ENCODE measurements at places on chromosomes 5 and 9.

GRCh38 chr5:64003966-64004365 is 41.7 kb upstream of the HTR1A start:
- no peak for DNase-seq

GRCh38 chr9:126116351-126117157 is 210.1 kb upstream of the MVB12B start:
- no peak for DNase-seq

DNA sequence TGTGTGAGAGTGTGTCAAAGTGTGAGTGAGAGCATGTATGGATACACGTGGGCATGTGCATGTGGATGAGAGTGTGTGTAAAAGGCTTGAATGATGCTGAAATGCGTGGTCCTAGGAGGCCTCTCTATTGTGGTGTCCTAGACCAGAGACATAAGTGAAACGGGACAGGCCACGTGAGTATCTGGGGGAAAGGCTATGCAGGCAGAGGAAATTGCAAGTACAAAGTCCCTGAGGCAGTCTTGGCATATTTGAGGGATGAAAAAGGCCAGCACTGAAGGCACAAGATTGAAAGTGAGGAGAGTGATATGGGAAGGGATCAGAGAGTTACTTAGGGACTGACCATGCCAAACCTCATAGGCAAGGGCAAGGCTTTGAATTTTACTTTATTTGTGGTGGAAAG is 67.2 kb upstream of the CCDC152 start:
- no peak for DNase-seq

- DNase-seq, result no peak
These were observed 24.2 kb downstream of the XRCC4 start for GRCh38 chr5:83101514-83101913.

DNA sequence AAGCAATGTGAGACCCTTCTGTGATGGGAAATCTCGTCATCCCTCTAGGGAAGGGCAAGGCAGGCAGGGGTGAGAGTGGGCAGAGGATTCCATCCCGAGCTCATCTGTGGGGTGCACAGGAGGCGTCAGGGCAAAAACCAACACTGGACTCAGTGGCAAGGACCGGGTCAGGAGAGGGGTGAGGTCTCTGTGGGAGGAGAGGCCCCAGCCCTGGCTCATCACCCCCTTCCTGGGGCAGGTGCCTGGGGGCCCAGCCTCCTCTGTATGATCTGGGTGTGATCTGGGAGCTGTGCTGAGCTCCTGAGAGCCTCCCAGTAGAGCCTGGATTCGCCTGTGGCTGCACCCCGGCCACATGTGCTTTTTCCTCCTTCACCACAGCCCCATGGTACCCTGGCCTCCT is 597 bp downstream of the SPATA31E1 start:
- no peak for DNase-seq

DNA sequence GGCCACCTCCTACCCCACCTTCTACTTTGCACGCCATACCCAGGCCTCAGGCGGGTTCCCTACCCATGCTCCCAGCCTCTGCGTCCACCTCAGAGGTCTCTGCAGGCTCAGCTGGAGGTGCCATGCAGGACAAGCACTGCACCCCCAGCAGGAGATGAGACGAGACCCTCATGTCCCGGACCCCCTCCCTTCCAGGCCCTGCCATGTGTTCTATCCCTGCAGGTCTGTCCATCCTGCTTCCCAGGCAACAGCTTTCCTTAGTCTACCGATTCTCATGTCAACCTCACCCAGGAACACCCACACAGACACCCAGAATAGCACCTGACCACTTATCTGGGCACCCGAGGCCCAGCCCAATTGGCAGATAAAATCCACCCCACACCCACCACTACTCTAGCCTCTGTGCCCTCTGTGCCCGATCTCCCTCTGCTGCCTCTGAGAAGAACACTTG is 52.1 kb downstream of the SEMA4D start:
- DNase-seq, result no peak

- no peak for DNase-seq
These were observed 3.1 kb downstream of the CAMK4 start for GRCh38 chr5:111227226-111227782.

DNA sequence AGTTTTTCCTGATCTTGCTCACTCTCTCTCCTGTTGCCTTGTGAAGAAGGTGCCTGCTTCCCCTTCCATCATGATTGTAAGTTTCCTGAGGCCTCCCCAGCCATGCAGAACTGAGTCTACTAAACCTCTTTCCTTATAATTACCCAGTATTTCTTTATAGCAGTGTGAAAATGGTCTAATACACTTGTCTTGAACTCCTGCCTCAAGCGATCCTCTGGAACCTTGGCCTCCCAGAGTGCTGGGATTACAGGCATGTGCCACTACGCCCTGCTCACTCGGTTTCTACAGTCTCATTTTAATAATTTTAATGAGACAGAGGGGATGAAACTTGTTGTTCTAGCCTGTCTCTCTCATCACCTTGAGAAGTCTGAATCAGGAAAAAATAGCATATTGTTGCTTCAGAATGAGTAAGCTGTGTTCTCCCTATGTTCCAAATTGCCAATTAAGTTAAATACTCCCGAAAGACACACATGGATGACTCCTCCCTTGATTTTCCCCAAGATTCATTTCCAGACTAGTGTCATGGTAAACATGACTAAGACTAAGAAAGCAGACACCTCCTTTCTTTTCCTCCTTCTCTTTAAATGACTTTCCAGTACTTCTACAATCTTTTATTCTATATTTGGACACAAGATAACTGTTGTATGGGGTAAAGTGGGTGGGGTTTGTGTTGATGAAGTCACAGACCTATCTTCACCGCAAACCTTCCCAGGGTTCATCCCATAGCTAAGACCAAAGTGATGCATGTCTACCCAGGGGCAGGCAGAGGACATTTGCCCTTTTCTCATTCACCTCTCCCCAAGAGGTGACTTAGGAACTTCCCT is 7.8 kb upstream of the DNAJC18 start:
- DNase-seq, result no peak

DNA sequence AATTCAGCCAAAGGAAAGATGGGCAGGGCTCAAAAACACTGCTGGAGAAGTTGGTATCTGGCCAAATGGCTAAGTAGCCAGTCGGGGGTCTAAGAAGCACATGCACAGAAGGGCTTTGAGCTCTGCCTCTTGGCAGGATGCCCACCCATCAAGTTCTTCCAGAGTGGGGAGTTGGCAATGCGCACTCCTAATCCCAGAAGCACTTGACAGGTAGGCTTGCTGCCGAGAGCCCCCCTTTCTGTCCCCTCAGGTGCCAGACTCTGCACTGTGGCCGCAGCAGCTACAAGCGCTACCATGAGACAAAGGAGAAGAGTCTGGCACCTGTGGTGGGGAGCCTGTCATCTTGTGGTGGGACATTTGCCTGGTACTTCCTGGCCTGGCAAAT is 252.9 kb upstream of the SLC24A2 start:
- DNase-seq, result no peak

DNA sequence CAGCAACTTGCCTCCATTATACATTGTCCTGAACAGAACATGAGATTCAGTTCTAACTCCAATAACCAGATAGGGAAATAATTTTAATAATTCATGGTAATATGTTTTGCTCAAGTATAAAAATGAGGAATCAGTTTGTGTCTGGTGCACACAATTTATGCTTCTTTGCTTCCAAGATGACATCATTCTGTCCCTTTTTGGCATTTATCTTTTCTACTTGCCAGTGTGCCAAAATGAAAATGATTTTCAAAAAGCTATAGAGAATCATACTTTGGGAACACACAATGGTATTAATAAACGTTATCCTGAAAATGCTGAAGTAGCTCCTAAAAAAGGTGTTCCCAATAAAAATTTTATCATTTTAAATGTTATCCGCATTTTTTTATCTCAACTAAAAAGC is 519.0 kb downstream of the CAAP1 start:
- no peak for DNase-seq

DNA sequence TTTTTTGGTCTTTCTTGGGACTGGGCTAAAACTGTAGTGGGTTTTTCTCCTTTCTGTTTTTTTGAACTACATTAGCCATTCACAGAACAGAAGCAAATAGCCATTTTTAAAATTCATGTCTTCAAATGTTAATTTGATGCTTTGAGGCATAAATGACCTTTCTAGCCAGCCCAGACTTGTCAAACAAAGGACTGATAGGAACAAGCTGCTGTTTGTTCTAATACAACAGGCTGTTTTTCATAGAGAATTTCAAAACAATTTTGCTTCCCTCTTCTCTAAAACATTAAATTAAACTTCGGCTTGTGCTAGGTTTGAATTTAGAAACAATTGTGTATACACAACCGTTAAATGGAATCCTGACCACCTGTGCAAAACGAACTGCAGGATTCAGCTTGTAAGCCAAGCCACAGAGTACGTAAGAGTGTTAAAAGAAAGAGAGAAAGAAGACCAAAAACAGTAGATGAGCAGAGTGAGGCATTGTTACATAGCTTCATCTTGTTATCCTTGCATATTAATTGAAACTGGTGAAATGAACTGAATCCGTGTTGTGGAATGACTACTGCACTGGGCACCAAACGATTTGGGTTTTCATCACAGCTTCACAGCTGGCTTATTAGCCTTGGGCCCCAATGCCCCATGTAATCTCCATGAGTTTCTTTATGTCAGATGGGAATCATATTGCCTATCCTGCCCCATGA is 100.0 kb downstream of the ZSWIM6 start:
- no peak for DNase-seq

GRCh38 chr5:138352722-138353559 is 456 bp downstream of the KDM3B start:
- no peak for DNase-seq

- no peak for DNase-seq
These were observed 50.2 kb upstream of the ASTN2 start for GRCh38 chr9:117464941-117465616.

GRCh38 chr5:7827610-7828009 is 23.3 kb downstream of the CFAP90 start:
- DNase-seq, result no peak

GRCh38 chr9:117120061-117120460 is 294.8 kb downstream of the ASTN2 start:
- peak; percentile 58 for DNase-seq

DNA sequence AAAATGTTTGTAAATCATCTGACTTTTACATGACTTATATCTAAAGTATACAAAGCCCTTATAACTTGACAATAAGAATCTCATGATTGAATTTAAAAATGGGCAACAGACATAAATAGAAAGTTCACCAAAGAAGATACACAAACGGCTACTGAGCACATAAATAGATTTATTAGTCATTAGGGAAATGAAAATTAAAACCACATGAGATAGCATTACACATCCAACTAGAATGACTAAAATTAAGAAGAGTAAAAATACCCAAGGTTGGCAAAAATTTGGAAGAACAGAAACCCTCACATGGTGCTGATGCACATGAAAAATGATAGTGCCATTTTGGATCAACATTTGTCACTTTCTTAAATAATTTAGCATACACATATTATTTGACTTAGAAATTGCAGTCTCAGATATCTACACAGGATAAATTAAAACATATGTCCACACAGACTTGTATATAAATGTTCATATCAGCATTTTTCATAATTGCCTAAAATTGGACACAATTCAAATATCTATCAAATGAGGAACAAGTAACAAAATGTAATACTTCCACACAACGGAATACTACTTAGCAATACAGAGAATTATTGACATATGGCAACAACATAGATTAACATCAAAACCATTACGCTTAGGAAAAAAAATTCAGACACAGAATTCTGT is 359.1 kb upstream of the DAB2 start:
- DNase-seq, result no peak

- no peak for DNase-seq
These were observed 7.1 kb upstream of the CD180 start for GRCh38 chr5:67203701-67204074.

GRCh38 chr9:102225841-102226441 is 487.5 kb upstream of the GRIN3A start:
- DNase-seq, result no peak

GRCh38 chr9:35515766-35516165 is 25.9 kb downstream of the RUSC2 start:
- DNase-seq, result peak; percentile 38

DNA sequence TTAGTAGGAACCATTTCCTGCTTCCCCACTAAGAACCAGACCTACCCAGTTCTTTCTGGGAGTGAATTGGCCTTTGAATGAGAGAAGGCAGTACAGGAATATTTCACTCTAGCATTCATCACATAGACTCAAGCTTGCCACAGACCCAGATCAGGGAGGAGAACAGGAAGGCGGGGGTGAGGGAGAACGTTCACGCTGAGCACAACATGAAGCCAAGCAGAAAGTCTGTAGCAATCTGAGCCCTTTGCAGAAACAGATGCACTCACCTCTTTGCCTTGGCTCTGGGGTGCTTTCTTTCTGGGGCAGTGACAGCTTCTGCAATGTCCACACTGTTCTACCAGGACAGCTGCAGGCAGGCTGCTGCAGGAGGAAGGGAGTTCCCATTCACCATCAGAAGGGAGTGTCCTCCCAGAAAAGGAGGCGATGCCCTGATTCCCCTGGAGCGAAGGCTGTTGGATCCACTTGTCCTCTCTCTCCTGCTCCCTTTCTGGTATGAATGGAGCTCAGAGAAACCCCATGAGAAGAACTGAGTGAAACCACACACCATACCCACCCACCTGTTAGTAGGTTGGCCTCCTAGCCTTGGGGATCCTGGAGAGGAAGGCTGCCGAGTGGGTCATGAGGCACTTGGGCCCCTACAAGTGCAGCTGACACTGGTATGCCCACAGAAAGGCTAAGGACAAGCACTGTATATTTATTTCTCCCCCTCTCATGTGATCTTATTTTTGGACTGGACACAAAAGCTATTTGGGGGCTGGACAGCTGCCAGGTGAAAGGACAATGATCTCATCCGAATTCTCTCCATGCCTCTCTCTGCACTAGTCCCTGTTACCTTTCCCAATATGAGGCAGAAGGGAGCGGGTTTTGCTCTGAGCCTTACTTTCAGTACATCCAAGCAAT is 11.7 kb upstream of the FGF1 start:
- DNase-seq, result peak; percentile 44

DNA sequence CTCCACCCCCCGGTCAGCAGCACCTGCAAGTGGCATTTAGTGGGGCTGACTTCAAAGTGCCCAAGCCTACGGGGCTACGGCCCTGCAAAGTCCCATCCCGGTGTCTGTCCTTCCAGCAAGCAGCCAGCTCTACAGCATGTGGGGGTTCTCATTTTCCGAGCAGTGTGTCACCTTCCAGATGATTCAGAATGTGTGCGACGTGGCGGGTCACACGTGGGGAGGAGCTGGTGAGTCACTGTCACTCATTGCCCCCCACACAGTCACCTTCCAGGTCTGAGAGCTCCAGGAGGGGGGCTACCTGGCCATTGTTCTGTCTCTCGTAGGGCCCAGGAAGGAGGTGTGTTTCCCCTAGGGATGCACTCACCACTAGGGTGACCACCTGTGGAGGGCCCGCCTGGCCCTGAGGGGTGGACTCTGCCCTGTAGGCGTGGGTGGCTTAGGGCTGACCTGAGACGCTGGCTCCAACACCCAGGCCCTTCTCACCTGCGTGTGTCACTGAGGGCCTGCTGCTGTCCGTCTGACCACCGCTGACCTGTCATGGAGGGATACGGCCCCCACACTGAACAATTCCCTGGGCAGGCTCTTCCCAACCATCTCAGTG is 70.2 kb downstream of the SEMA4D start:
- DNase-seq, result no peak

GRCh38 chr5:86757824-86758223 is 140.1 kb downstream of the COX7C start:
- DNase-seq, result no peak

Measured in renal cortical epithelial cell (primary cell).